ENCODE measurements at places on chromosomes 6 and 20. TPM values are rescaled to one million over a fixed set of nuclear protein-coding genes. Genes with fewer than 3 reads are reported as not detected.
A peak's percentile ranks its signal among the peaks of the same experiment; 100 is the strongest.

DNA sequence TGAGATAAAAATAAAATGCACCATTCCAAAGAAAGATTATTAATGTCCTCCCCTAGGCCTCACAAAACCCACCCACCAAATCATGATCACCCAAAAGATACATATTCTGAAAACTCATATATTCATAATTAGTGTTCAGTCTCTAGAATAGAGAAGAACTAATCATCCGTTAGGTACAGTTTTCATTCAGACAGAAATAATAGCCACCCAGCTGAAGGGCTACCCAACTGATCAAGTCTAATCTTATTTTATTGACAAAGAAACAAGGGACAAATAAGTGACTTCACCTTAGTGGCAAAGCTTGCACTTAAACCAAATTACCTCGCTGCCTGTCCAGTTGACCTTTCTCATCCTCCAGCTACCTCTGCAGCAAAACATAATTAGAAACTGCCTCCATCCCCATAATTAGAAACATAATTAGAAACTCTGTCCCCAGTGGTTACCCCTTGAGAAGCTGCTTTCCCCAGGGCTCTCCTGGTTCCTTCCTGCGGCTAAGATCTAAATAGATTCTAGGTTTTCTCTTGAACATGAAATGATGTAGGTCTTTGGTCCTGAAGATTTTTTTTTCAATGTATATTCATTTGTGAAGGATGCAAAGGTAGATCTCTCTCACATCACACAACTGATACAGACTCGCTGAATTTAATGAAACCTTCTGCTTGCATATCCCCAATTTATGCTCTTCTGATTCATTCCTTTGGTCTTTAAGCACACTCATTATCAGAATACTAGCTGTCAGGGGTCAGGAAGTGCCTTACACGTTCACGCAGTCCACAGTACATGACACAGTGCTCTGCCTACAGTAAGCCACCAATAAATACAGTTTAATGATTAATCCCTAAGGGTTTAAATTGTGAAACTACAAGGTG is 46.3 kb downstream of the HBS1L start:
- H3K4me3 ChIP-seq: no peak overlapping the region
- no peaks in the 10 kb centered on the region for H3K27me3 ChIP-seq
- no peak for DNase-seq
- H3K36me3 ChIP-seq: no peaks in the 10 kb centered on the region
- H3K27ac ChIP-seq: no peak overlapping the region

GRCh38 chr20:16574656-16575355 is 1.6 kb upstream of the KIF16B start:
- no peaks in the 10 kb centered on the region for H3K36me3 ChIP-seq

- H3K4me1 ChIP-seq: peaks cover 20% of the 10 kb centered on the region
- H3K36me3 ChIP-seq: no peaks in the 10 kb centered on the region
- H3K4me3 ChIP-seq: no peak overlapping the region
- H3K27ac ChIP-seq: peak overlapping the region; percentile 28
- no peaks in the 10 kb centered on the region for H3K27me3 ChIP-seq
These were observed 120.8 kb downstream of the BACH2 start for GRCh38 chr6:90175627-90176538.

DNA sequence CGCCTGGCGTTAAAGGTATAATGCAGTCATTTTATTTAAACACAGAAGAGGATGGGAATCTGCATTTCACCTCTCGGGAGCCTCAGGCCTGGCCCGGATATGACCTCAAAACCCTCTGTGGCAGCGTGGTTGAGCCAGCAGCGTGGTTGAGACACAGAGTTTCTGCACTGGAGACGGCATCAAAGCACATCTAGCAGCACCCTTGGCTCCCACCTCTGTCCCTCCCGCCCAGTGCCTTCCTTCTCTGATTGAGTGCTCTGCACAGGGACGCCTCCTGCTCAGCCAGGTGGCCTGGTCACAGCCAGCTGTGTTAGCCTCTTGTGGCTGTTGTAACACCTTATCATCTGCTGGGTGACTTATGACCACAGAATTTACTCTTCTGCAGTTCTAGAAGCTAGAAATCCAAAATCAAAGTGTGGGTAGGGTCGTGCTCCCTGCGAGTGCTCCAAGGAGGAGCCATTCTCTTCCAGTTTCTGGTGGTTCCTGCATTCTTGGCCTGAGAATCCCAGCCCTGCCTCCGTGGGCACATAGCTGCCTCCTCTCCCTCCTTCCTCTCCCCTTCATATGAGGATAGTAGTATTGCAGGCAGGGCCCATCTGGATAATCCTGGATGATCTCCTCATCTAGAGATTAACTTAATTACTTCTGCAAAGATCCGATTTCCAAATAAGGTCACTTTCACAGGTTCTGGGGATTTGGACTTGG is 156.7 kb downstream of the SYCP2 start:
- no peaks in the 10 kb centered on the region for H3K27me3 ChIP-seq
- H3K4me1 ChIP-seq: no peaks in the 10 kb centered on the region
- no peak overlapping the region for H3K4me3 ChIP-seq
- no peak overlapping the region for H3K27ac ChIP-seq
- DNase-seq: no peak
- no peaks in the 10 kb centered on the region for H3K36me3 ChIP-seq

GRCh38 chr20:37220731-37221130 is 40.9 kb downstream of the GHRH start:
- H3K36me3 ChIP-seq: peaks cover 29% of the 10 kb centered on the region
- H3K27ac ChIP-seq: peak overlapping the region; percentile 31
- H3K27me3 ChIP-seq: no peaks in the 10 kb centered on the region

DNA sequence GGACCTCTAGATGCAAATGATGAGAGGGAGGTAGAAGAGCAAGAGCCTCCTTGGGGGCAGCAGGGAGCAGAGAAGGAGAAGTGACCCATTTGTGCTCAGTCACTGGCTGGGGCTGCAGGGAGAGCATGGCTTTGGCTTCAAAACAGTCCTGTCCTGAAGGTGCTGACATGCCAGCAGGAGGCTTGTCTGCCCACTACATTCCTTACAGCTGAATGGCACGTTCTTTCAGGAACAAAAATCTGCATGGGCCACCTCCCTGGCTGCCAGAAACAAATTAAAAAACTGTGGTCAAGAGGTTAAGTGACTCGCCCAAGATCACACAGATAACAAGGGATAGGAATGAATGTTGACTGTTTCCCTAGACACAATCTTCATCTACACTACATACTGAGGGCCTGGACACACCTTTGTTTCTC is 188.8 kb downstream of the HIVEP2 start:
- no peak for DNase-seq
- H3K27ac ChIP-seq: no peak overlapping the region
- H3K4me3 ChIP-seq: no peak overlapping the region
- no peaks in the 10 kb centered on the region for H3K4me1 ChIP-seq
- peaks cover 79% of the 10 kb centered on the region for H3K36me3 ChIP-seq

GRCh38 chr6:77074037-77074713 is 389.1 kb downstream of the HTR1B start:
- no peaks in the 10 kb centered on the region for H3K4me1 ChIP-seq
- H3K27me3 ChIP-seq: no peaks in the 10 kb centered on the region
- no peak for DNase-seq
- H3K4me3 ChIP-seq: no peak overlapping the region

DNA sequence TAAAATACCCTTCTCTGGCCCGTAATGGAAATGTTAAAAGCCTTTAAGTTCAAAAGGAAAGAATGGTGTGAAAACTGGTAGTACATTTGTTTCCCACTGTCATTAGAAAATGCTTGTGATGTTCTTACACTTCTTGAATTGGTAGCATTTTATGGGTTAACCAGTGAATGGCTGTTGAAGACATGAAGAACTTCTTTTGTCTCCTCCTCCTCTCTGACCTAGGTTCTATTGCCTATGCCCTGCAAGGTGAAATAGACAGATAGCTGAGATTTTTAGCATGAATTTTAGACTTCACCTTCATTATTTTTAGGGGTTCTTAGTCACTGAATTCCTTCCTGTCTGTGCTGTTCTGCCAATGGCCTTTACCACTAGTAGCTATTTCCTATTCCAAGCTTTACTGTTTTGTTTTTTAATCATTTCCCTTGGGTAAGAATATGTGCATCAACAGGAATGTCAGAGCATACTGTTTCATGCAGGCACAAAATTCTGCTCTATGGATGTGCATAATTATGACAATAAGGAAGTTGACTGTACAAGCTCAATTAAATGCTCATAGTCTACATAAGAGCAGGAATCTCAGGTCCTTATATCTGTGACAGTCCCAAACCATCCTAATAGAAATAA is 4.9 kb downstream of the TNFAIP3 start:
- peaks cover 11% of the 10 kb centered on the region for H3K36me3 ChIP-seq
- H3K27ac ChIP-seq: peak overlapping the region; percentile 2
- DNase-seq: no peak
- peaks cover 47% of the 10 kb centered on the region for H3K4me1 ChIP-seq

DNA sequence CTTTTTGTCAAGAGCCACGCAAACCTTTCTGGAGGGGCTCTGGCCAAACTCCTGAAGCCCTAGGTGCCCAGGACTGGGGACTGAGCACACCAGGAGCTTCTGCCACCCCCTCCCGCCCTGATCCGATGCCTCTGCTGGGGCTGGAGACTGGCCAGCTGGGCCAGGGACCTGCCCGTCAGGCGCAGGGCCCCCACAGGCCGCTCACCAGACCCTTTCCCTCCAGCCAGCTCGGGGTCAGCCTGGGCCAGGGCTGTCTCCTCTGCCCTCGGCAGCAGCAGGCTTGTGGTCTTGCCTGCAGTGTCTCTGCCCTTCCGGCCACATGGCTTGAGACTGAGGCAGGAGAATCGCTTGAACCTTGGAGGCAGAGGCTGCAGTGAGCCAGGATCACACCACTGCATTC is 14.6 kb downstream of the RTEL1 start:
- DNase-seq: no peak
- H3K36me3 ChIP-seq: peaks cover 12% of the 10 kb centered on the region

GRCh38 chr20:42260184-42260583 is 642.0 kb upstream of the CHD6 start:
- DNase-seq: no peak
- H3K27ac ChIP-seq: no peak overlapping the region
- no peaks in the 10 kb centered on the region for H3K36me3 ChIP-seq
- no peaks in the 10 kb centered on the region for H3K4me1 ChIP-seq
- no peaks in the 10 kb centered on the region for H3K27me3 ChIP-seq

DNA sequence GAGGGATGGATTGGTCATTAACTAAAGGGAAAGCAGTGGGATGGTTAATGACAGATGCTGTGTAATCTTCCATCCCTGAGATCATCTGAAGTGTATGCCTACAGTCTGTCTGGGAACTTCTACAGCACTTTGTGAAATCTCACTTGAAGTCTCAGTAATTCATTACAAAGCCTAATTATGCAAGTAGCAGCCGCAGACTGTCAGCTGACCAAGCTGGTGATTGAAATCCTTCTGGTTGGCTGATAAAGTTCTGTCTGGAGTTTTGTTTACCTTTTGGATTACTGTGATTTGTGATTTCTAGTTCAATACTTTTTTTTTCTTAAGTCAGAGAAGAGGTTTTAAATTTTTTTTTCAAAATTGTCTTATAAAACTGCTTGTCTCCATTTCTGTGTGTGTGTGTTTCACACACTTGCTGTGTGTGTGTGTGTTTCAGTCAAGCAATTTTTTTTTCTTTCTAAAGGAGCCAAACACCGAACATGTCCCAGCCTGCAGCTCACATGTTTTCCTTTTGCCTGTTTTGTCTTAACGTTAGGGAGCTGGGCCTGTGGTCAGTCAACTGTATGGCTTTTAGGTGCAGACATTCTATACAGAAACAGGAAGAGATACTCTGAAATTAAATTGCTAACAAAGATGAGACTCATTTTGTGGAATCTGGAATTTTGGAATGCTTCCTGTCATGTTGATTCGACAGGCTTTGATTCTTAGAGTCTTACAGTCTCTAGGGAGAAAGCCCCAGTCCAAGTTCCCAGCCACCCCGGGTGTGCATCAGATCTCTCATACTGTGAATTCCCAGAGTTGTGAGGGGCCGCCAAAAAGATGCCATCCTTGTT is 28.5 kb upstream of the ADGRF4 start:
- no peak for DNase-seq
- H3K27me3 ChIP-seq: peaks cover 4% of the 10 kb centered on the region
- H3K4me3 ChIP-seq: no peak overlapping the region
- H3K36me3 ChIP-seq: no peaks in the 10 kb centered on the region
- H3K4me1 ChIP-seq: peaks cover 4% of the 10 kb centered on the region
- peak overlapping the region; percentile 37 for H3K27ac ChIP-seq

- no peaks in the 10 kb centered on the region for H3K36me3 ChIP-seq
- H3K4me1 ChIP-seq: peaks cover 67% of the 10 kb centered on the region
- no peak overlapping the region for H3K4me3 ChIP-seq
- DNase-seq: no peak
- no peak overlapping the region for H3K27ac ChIP-seq
- no peaks in the 10 kb centered on the region for H3K27me3 ChIP-seq
These were observed 3.5 kb upstream of the MAPK13 start for GRCh38 chr6:36126553-36127458.

DNA sequence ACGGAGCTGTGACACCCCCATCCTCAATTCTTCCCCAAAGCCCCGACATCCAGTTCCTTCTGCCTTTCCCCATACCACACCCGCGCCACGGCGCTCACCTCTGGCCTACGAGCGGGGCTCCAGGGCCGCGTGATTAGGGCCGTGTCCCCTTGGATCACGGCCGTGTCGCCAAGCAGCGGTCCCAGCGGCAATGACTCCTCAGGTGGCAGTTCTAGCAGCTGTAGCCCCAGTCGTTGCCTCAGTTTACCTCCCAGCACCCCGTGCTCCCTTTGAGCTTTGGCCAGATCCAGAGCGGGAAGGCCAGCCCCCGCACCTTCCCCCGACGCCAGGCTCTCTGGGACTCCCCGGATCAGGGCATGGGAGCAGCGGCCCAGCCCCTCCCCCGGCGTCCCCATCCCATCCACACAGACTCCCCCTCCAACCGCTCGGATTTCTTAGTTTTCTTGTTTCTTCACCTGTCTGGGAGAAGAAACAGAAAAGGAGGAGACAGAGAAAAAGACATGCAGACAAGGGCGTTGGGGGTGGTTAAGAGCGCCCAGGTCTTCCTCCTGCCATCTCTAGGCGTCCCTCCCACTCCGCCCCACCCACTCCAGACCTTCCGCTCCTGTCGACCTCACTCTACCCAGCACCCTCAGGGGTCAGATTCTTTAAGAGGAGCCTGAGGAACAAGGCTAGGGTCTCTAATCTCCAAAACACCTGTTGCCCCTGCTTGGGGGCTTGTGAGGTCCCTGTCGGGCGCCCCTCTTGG is at the start of gene DDAH2:
TSS of gene DDAH2 (minus strand) at position 533 of the 748 bp plus-strand sequence. CDS start at position 395, 138 bp downstream.
- H3K4me3 ChIP-seq: peak within 1 kb of the TSS; percentile 73
- no peaks in the 10 kb centered on the region for H3K27me3 ChIP-seq
- peak within 1 kb of the TSS; percentile 95 for H3K27ac ChIP-seq

The RRAGD gene
- total RNA-seq: 39.7 TPM

The BRD2 gene
- 112 TPM for total RNA-seq

The TRIM31 gene
- total RNA-seq: not detected

The TDRD6 gene
- not detected for total RNA-seq

The RNF217 gene
- 26.3 TPM for total RNA-seq

The ARFGEF3 gene
- total RNA-seq: 1.0 TPM

The USP49 gene
- 1.4 TPM for total RNA-seq

The GMPR gene
- 0.53 TPM for total RNA-seq

The RGS17 gene
- 0.19 TPM for total RNA-seq

The ACTL10 gene
- 1.8 TPM for total RNA-seq

The MARCKS gene
- 51.5 TPM for total RNA-seq

The SLC22A1 gene
- total RNA-seq: 0.53 TPM

Measured in esophagus squamous epithelium (tissue), 5 donors.